ENCODE measurements at places on chromosomes 7 and 10.
A peak's percentile ranks its signal among the peaks of the same experiment; 100 is the strongest.

DNA sequence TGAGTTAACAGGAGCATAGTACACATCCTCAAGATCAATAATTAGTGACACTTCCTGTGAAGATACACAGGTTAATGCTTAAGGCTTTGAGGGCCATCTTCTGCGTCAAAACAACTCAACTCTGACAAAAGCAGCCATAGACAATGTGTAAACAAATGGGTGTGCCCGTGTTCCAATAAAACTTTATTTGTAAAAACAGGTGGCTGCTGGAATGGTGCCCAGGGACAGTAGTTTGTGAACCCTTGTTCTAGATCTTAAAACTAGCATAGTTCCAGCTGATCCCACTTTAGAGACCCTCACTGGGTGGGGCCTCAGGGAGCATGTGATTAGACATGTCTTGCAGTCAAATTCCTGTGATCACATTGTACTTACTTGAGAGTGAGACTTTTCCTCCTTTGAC is 7.8 kb downstream of the OR2A14 start:
- no peak for DNase-seq

- no peak for DNase-seq
Measured at GRCh38 chr10:9895453-9895852, 1122.2 kb upstream of the CELF2 start.

DNA sequence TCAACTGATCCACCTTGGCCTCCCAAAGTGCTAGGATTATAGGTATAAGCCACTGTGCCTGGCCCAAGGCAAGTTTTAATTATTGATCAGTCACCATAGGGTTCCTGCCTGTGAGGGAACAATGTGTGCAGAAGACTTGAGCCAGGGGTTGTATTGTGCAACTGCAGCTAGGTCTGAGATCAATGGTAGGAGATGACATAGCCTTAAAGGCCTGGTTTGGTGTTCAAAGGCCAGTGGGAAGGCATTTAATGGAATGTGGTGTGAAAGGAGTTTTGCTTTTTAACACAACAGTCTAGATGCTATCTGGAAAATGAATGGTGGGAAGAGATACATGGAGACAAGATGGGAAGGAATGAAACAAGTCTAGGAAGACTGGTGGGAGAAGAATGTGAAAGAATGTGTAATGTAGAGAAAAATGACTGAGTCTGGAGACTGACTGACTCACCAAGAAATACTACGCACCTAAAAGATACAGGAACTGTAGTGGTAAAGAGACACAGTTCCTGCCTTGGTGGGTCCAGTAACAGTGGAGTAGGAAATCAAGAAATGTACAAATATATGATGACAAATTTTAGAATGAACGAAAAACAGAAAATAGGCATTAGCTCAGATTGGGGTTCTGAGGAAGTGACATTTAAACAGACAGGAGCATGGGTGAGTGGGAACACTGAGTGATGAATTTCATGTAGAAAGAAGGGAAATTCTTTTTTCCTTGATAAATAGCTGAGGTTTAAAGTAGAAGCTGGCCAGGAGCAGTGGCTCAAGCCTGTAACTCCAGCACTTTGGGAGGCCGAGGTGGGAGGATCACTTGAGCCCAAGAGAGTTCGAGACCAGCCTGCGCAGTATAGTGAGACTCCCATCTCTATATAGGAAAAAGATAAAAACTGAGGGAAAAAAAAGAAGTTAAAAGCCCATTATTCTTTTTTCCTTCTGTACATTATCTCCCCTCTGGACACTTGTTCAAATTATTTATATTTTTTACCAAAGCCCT is 9.4 kb downstream of the HNRNPF start:
- DNase-seq = no peak

- DNase-seq = no peak
Measured at GRCh38 chr10:3000048-3000447, 67.3 kb upstream of the PFKP start.

DNA sequence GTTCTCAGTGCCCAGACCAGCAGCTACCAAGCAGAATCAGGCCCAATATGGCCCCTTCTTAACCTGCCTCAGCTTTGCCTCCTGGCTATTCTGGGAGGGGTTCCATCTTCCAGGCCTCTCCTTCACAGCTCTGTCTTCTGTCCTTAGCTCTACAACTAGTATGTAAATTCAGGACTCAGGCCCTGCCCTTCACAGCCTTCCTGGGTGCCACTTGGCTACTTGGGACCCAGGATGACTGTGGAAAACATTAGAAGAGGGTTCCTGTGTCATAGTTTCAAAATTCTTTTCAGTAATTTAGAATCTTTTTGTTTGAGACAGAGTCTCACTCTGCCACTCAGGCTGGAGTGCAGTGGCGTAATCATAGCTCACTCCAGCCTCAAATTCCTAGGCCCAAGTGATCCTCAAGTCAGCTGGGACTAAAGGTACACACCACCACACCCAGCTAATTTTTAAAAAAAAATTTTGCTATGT is 33.2 kb upstream of the PAPSS2 start:
- no peak for DNase-seq

DNA sequence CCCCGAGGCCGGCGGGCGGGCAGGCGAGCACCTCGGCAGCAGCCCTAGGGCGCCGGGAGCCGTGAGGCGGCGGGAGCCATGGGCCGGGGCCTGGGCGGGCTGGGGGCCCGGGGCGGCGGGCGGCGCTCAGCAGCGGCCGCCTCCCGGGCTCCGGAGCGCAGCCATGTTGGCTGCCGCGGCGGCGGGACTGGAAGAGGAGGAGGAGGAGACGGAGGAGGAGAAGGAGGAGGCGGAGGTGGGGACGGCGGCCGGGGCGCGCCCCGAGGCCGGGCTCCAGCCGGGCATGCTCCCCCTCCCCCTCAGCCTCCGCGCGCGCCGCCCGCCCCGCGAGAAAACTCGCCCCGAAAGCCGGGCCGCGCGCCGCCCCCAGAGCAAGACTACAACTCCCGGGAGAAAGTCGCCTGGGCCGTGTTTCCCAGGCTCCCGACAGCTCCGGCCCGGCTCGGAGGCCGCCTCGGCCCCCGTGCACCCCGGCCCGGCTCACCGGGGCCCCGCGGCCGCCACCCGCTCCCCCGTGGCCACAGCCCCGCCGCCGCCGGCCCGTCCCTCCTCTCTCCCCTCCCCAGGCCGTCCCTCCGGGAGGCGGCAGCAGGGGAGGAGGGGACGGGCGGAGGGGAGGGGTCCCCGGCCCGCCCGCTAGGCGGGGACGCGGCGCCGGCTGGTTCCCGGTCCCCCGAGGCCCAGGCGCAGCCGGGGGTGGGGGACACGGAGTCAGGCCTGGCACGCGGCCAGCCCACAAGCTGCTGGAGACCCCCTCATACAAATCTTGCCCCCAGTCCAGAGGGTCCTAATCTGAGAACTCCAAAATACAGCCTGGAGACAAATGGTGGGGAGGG is at the start of gene DLG5:
DLG5 (minus strand) TSS at position 190 of the 836 bp plus-strand sequence. CDS start 235 bp downstream, outside the sequence.
- no peak for DNase-seq

DNA sequence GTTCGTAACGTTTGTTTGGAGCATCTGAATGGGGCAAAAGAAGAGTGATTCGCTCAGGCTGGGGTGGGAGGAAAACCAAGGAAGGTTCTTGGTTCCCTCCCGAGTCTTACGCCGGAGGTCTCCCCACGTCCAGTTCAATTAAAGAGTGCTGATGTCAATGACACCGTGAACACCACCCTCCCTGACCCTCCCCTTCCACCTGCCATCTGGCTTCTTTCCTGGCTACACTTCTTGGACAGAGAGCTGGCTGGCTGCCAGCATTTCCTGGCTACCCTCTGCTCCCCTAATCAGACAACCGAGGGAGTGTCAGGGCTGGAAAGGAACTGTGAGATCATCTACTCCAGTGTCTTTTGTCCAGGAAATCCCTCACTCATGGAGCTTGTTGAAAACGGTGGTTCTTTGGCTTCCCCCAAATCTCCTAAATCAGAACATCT is 24.1 kb upstream of the FFAR4 start:
- no peak for DNase-seq

DNA sequence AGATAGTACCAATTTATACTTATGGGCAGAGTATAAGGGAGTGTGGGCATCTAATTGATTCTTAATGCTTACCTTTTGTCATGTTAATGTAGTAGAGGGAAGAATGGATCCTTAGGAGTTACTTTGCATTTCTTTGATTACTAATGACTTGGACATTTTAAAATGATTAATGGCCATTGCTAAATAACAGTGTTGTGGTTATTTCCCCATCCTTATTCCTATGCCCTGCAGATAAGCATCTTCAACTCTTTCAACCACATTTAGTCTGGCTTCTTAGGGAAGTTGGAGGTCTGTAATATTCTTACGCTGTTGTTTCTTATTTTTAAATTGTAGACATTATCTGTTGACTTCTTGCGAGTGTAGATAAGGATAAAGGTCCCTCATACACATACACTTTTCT is 37.2 kb downstream of the KAT6B start:
- no peak for DNase-seq

GRCh38 chr7:34596887-34597286 is 61.1 kb upstream of the NPSR1 start:
- no peak for DNase-seq

DNA sequence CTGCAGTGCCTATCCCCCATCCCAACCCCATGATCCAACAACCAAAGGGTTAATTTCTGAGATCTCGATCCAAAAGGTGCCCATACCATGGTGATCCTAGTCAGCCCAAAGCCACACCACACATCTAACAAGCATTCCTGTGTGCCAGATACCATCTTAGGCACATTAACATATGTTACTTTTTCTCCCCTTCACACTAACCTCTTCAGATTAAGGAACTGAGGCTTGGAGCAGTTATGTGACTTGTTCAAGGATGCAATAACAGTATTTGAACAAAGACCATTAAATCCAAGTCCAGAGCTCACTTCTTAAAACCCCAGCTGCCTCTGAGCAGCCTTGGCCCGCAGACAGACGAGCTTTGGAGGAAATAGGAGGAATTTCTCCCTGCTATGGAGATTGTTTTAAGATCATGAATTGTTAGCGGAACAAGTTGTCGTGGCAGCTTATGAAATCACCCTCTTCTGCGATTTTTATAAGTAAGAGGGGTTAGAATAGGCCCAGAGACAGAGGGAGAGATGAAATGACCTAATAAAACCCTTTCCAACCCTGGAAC is 327.2 kb downstream of the KCNMA1 start:
- no peak for DNase-seq

DNA sequence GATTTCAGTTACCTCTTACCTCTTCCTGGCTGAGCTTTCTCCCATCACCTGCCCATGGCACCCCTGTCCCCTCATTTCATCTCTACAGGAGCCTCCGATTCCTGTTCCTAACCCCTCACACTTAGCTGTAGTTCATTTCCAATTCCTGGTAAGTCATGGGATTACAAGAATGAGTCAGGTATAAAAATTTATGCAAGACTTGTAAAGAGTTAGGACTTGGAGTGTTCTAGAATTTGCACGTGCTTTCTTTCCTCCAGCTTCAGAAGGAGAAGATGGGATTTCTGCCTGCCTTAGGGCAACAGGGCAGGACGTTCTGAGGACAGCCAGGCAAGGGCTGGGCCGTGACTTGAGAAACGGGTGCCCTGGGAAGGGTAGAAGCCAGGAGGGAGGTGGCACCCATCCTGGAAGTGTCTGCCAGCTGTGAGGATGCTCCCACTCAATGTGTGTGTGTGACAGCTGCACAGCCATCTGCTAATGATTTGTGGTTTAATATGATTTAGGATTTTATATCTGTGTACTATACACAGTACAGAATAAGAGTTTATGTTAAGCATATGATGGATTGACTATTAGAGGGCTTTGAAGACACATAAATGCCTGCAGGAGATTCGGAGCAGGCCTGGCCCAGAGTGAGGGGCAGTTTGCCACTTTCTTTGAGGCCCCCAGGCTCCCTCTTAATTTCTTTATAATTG is 81.5 kb upstream of the VIPR2 start:
- DNase-seq = no peak

DNA sequence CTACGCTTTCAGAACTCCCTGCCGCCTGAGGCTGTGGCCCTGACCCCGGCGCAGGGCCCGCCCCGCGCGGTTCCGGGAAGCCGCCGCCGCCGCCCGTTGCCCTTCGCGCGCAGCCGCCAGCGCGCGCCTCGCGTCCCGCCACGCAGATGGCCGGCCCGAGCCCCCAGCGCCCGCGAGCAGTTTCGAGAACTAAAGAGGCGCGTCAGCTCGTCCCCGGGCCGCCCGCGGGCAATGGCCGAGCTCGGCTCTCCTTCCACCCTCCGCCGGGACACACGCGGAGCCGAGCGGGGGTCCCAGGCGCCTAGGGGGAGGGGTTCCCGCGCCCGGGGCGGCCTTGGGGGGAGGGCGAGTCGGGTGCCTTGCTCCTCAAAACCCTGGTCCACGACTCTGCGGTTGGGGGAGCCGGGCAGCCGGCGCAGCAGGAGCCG is 1.8 kb downstream of the HNRNPF start:
- DNase-seq = no peak

DNA sequence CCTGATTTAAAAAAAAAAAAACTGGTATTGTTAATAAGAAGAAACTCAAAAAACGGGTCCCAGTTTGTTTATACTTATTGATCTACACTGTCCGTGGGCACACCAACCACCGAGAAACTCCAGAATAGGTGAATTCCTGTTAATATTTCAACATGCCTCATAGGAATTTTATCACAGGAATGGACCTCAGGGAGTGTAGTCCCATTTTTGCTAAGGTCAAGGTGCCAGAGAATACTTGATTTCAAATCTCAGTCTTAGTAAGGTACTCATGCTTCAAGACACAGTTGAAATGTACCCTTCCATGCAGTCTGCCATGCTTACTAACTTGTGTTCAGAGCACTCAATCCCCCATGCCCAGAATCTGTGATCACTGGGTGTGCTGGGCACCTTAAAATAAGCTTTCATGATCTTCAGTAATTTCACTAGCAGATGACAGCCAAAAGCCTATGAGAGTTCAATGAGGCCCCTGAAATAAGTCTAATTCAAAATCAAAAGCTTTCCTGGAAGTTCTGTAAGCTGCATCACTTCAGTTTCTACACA is 385.7 kb downstream of the TNS3 start:
- DNase-seq = no peak

- peak; percentile 47 for DNase-seq
Measured at GRCh38 chr7:35975851-35976454, 175.1 kb downstream of the SEPTIN7 start.

- no peak for DNase-seq
Measured at GRCh38 chr7:30251708-30252329, 32.6 kb upstream of the ZNRF2 start.

DNA sequence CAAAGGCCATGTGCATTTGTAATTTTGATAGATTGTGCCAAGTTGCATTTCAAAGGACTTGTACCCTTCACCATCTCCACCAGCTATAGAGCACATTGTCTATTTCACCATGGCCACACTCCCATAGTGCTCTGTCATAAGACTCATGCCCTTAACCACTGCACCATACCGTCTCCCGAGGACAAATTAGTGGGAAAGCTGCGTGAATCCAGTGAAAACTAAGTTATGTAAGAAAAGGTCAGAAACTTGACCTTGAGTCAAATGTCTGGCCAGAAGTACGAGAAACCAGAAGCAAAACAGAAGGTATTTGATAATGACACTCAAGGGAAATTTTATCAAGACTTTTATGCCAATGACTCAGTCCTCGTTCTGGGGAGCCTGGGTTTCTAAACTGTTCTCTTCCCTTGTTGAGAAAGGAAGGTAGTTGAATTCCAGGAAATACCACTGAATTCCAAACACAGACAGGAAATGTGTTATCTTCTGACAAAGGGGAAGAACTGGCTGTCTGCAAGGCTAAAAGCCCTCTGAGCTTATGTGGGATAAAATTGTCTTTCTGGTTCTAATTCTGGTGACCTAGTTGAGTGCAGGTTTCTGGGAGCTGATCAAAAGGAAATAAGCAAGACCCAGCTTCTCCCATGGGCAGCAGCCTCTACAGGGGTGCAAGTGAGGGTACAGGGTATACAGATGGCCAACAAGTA is 49.7 kb downstream of the CDK1 start:
- no peak for DNase-seq

- no peak for DNase-seq
Measured at GRCh38 chr10:100347568-100348195, 649 bp downstream of the SCD start.

All from brain pericyte (primary cell).